SJSA1 (cell line): ENCODE measurements at places on chromosomes 6 and 20.

DNA sequence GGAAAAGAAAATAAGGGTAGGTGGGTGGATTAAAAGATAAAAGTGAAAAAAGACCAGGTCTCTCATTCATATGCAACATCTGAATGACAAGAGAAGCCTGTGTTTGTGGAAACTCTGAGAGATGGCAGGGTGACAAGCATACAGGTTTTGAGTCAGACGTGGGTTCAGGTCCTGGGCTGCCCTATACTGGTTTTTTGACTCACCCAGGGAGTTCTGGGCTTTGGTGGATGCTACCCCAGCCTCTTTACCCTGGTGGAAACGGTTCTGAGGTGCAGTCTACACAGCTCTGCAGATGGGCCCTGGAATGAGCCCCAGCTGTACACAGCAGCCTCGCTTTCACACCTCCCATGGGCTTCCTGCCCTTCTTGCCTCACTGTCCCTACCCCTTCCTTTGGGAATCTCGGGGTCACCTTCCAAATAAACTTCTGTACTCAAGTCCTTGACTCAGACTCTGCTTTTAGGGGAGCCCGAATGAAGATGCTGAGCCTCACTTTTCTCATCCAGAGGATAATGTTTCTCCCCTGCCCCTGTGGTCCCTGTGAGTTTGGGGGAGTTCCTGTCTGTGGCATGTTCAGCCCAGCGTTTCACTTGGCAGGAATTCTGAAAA, 77.7 kb upstream of the CLDN20 start:
- no peak for DNase-seq

- no peak for DNase-seq
Measured at GRCh38 chr20:41352666-41353065, 12.0 kb downstream of the LPIN3 start.

DNA sequence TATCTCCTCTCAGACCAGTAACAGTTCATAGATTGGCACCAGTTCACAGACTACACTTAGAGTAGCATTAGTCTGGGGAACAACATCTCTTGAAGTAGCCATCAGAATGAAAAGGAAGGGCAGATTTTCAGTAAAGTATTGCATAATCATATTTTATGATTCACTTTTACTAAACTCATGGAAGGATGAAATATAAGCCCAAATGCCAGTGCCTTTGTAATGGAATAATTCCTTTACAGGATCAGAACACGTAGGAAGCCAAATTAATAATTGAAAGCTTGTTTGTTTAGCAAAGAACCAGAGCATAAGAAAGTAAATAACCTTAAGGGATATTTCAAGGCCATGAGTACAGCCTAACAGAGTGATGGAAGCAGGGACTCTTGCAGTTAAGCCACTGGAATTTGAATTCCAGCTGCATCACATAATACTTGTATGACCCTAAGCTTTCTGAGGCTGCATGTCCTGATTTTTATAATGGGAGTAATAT, 11.4 kb upstream of the LOC128125822 start:
- DNase-seq = no peak

DNA sequence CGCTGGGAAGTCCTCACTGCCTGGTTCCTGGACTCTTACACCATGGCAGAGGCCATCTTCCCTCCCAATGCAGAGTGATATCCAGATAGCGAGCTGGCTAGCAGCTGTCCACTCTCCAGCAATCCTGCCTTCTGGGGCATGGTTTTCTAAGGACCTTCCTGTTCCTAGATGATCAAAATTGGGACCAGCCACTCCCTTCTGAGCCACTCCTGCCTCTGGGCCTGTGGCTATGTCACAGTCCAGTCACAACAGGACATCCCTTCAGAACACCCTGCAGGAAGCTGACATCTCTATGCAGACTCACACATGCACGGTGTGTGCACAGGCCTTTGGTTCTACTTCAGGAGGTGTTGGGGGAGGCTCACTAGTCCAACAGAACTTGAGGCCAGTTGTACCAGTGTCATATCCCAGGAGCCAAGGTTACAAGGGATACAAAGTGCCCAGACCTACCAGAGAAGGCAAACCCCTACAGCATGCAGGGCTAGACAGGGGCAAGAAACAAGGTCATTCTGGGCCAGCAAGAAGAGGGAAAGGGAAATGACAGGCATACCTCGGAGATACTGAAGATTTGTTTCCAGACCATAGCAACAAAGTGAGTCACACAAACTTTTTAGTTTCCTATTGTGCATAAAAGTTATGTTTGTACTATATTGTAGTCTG, 2.7 kb upstream of the MCCD1 start:
- peak; percentile 74 for DNase-seq

DNA sequence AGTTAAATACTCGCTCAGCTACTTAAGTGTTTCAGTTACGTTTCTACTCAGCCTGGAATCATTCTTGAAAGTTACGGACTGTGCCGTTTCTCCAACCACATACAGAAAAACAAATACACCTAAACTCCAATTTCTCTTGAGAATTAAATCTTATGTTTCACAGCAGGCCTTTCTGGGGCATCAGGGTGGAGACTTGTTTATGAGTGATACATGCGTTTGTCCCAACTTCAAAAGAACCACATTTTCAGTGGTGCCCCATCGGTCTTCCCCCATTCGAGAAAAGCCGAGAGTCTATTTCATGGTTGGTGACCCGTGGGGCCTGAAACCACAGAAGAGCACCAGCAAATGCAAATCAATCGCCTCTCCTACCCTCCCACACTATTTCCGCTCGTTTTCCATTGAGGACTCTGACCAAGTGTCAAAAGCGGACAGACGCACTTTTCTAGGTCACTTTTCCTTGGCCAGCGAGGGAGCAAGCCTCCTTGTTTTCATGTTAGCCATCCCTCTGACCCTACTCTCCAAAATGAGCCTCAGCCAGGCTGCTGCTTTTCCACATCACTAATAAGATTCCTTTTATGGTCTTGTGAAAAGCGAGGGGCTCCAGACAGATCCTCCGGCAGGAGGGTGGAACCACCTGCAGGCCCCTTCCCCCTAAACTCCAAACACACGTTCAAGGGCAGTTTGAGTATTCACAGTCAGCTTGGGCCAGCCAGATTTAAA, 3.1 kb downstream of the JAG1 start:
- DNase-seq = no peak

DNA sequence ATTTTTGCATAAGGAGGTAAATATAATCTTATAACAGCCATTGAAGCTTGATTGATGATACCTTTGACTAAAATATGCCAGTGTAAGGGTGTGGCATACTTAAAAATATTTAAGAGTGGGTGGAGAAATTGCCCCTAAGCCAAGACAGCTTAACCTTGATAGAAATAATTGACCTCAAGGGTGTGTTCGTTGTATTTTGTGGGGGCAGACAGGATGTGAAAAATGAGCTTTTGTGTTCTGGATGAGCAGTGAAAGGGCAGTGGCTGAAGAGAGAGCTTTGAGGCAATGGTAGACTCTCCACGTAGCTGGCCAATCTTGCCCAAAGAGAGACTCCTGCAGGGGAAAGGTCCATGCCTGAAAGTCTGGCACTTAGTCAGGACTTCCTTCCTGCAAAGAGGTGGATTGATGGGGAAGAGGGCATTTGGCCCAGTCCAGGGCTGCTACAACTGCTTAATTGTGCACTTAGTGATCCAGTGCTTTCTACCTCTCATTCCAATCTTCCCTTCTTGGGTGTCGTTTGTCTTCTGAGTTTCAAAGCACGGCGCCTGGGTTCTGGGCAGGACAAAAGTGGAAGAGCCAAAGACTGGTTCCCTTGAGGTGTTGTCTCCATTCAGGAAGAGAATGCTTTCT, 15.6 kb upstream of the CD109 start:
- no peak for DNase-seq

- no peak for DNase-seq
Measured at GRCh38 chr6:16546861-16547260, 214.4 kb downstream of the ATXN1 start.

GRCh38 chr6:110687326-110687725, 127.9 kb downstream of the CDK19 start:
- no peak for DNase-seq

DNA sequence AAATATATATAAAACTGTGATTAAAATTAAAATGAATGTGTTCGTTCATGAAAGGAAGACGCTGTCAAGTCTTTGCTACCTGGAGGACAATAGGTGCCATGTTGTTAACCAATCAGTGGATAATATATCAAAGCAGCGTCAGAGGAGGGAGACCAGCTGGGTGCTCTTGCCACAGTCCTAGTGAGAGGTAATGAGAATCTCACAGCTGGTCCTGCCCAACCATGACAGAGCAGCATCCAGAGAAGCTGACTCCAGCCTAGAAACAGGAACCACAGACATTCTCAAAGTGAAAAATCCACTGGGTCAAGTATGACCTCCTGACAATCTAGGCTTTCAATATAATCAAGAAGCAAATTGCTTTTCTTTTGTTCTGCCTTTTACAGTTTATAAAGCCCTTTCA, 94.5 kb upstream of the LRFN2 start:
- no peak for DNase-seq

DNA sequence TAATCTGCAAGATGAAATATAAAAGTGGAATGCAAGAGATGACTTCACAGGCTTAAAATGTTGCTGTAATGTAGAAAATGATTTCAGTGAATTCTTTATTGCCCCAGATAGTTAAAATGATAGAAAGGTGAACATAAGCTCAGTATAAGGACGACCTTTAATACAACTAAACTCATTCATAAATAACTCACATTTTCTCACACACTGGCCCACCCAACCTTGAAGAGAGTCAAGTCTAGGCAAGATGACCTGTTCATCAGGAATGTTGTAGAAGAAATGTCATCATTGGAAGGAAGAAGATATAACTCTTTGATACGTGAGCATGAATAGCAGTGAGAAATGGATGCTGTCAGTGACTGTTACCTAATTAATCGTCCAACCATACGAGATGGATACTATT, 111.1 kb upstream of the SASH1 start:
- no peak for DNase-seq
